Skin of body (tissue), 3 donors: ENCODE measurements at places on chromosomes 16 and 17.
A peak's percentile ranks its signal among the peaks of the same experiment; 100 is the strongest.

DNA sequence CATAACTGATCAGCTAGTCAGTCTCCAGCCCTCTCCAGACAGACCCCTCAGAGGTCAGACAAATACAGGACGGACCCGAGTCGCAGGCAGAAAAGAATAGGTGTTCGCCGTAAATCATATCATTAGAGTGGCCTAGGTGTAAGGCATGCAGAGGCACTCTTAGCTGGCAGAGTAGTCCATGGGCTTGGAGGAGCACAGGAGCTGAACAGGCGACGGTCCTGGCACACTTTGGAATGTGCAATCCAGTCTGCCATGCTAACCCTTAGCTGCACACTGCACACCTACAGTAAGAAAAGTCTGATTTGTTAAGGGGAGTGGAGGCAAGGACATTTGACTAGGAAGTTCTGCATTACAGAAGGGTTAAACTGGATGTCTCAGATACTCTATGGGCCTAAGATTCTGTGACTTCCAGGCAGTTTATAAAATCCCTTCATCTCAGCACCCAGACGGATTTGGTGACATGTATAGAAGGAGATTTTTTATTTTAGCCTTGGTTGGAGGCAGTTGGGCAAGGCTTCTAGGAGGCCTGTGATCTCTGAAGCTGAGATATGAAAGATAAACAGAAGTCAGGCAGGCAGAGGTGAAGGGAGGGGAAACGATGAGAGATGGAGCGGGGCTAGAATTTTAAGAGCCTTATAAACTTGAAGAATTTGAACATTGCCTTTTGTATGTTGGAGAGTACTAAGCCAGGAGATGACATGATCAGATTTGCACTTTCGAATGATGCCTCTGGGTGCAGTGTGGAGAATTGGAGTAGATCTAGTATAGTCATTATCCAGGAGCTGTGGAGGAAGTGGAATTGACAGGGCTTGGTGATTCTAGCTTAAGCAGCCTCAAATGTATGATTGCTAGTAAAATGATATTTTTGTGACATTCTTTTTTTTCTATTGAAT, 34.6 kb upstream of the SLC5A11 start:
- no peak for DNase-seq

DNA sequence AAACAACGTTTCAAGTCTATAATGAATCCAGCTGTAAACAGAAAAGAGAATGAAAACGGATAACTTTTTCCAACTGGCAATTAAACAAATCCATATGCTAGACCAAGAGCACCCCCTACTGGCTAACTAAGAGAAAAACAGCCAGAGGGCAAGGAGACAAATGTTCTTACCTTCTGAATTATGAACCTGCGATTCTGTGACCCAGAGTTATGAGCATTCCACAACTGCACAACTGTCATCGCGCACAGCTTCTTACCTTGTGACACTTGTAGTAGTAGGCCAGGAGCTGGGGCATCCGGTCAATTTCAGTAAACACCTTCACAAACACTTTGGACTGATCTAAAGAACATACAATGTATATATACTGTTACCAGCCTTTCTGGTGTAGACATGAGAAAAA, 18.6 kb downstream of the COG7 start:
- DNase-seq = peak; percentile 73

- no peak for DNase-seq
These were observed 22.4 kb upstream of the PRM1 start for GRCh38 chr16:11303405-11304138.

- peak; percentile 30 for DNase-seq
These were observed 16.8 kb downstream of the NQO1 start for GRCh38 chr16:69709456-69710084.

GRCh38 chr16:51151435-51151960, 428 bp upstream of the SALL1 start:
- DNase-seq = no peak

- no peak for DNase-seq
These were observed 674.0 kb upstream of the SOX9 start for GRCh38 chr17:71446645-71447437.

- DNase-seq = no peak
These were observed 102.8 kb downstream of the SSH2 start for GRCh38 chr17:29827179-29827578.

DNA sequence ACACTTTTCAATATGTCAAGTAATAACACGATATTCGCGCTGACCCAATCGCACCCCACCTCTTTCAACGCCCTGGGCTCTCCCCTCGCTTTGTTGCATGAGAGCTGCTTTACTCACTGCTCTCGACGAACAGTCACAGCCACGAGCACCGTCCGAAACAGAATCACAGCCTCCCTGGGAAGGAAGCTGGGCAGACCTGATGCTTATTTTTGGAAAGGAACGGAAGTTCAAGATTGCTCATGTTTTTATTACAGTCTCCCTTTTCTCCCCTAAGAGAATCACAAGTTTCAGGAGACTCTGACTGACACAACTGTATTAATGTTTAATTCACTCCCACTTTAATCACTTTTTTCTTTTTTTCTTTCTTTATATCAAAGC, 67.8 kb downstream of the ANKRD11 start:
- no peak for DNase-seq
